Posterior vena cava (tissue), 2 donors: ENCODE measurements at places on chromosomes 16 and 17. TPM values are rescaled to one million over a fixed set of nuclear protein-coding genes. Genes with fewer than 3 reads are reported as not detected.
A peak's percentile ranks its signal among the peaks of the same experiment; 100 is the strongest.

- no peak for DNase-seq
These were observed 43.3 kb downstream of the BCAS3 start for GRCh38 chr17:60720763-60721531.

FBXL16 gene
- total RNA-seq = not detected

DNA sequence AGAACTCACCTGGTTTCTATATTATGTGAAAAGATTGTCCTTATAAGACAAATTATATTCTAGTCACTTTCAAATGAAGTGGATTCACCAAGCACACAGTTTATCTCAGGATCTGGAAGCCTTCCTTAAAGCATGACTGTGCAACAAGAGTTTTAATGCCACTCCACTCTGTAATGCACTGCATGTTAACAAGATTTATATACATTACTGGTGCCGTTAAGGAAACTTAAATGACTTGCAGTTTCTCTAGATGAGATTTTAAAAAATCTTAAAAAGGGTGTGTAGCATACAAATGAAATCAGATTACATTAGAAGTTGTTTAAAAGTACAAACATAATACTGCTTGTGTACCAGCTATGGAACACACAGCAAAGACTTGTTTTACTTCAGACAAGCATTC is 150.8 kb downstream of the SNX11 start:
- DNase-seq = no peak

GPR179 gene
- total RNA-seq = not detected

- DNase-seq = no peak
These were observed 110.4 kb downstream of the MSI2 start for GRCh38 chr17:57366558-57367351.

DNA sequence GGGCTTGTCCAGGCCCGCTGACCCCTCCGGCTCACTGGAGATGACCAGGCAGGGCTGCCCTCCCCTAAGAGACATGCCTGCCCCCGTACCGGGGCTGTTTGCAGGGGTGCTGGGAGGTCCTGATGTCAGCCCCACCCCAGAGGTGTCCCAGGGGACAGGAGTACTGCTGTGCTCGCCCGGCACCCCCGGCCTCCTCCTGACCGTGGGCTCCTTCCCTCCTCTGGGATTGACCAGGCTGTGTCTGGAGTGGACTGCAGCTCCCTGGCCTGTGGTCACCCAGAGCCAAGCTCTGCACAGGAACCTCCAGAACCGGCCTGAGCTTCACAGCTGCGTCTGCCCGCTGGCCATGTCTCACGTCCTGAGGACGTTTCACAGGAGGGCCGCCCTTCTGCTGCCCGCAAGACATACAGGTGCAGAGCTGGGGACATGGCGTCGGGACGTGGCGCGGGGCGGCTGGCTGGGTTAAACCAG is 53.2 kb downstream of the LMF1 start:
- DNase-seq = peak; percentile 71

- DNase-seq = no peak
These were observed 29.3 kb downstream of the PRSS54 start for GRCh38 chr16:58265480-58266052.

DNA sequence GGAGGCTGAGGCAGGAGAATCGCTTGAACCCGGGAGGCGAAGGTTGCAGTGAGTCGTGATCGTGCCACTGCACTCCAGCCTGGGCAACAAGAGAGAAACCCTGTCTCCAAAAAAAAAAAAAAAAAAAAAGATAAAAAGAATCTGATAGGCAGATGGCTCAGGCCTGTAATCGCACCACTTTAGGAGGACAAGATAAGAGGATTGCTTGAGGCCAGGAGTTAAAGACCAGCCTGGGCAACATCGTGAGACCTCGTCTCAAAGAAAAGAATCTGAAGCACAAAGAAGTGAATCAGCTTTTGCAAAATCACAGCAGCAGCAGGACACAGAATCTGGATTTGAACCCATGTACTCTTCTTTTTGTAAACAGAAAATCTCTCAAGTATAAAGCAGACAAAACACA is 7.6 kb downstream of the NOB1 start:
- DNase-seq = no peak

CHST6 gene
- 0.86 TPM for total RNA-seq

KRTAP9-1 gene
- total RNA-seq = not detected

DNA sequence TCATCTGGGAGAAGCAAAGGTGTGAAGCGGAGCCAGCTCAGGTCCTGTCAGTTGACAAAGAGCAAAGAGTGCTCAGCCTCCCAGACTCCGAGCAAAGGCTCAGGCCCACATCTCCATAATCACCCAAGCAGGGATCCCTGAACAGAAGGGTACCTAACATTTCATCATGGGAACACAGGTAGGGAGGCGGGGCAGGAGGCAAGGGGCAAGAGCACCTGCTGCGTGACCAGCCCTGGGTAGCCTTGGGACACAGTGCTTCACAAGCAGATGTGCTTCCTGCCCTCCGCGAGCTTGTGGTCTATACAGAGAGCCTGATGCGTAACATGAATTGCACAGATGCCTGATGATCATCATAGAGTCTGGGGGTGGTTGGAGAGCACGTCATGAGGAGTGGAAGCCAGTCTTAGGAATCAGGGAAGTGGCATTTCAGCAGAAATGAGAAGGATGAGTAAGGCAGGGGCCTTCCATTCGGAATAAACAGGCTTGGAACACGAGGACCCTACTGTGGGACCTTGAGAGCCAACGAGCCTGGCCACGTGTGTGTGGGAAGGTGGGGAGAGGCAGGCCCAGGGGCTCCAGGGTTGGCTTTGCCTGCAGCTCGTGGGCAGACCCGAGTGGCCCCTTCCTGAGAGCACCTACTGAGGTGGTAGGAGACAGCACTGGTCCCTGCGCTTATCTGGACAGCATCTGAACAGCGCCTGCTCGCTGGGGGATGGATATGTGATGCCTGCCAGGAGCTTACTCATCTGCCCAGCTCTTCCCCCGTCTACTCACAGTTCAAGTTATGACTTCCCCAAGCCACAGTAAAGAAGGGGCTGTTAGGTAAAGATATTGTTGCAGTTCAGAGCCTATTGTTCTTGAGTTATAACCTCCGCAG is 125.8 kb downstream of the CCDC182 start:
- peak; percentile 53 for DNase-seq

GRCh38 chr17:47719411-47720152 is 13.5 kb upstream of the TBX21 start:
- DNase-seq = no peak

DNA sequence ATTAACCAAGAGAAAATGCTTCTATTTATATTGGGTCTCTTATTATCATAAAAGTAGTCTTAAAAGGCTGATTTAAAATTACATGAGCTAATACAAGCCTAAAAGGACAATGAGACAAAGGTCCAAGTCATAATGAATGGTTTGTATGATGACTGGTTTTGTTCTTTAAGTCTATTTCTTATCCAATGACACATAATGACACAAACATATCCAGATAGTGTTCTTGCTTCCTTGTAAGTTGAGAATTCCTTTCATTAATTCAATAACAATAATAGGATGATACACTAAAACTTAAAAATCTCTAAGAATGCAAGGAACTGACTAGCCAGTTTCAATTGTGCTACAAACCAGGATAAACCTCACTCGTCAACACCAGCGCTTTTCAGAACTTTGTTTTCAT is 244.1 kb downstream of the CEP112 start:
- DNase-seq = no peak

OR2C1 gene
- total RNA-seq = not detected

- DNase-seq = no peak
These were observed 11.5 kb downstream of the RPGRIP1L start for GRCh38 chr16:53692146-53692545.

DNA sequence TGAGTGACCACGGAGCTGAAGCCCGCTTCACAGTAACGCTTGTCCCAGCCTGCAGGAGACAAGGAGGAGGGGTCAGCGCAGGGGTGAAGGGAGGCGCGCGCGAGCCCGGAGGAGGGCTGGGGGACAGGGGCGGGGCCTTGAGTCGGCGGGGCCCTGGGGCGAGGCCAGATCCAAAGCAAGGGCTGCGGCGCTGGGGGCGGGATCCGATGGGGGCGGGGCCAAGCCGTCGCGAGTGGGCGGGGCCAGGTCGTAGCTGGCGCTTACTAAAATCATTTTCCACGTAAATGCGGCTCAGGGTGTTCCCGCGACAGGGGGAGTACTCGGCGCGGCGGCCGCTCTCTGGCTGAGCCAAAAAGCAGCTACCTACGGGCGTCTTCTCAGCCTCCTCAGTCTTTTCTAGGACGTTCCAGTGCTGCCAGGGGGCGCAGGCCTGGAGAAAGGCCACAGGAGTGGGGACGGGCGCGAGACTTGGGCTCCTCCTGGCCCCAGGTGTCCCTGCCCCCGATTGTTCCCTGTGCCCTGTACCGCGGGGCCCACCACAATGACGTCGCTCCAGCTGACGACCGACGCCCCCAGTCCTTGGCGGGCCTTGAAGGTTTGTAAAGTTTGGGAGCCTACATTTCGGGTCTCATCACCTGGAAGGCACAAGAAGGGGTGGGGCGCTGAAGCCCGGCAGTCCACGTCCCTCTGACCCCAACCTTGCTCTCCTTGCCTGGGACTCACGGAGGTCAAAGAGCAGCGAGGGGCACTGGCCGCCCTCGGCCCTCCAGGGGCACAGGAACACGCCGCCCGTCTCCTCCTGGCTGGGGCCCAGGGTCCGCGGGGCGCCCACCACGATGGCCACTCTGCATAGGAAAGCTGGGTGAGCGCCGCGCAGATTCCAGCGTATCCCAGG is 3.9 kb downstream of the ITGA2B start:
- DNase-seq = peak; percentile 91

- no peak for DNase-seq
These were observed 13.4 kb downstream of the USP43 start for GRCh38 chr17:9658593-9659211.

DNA sequence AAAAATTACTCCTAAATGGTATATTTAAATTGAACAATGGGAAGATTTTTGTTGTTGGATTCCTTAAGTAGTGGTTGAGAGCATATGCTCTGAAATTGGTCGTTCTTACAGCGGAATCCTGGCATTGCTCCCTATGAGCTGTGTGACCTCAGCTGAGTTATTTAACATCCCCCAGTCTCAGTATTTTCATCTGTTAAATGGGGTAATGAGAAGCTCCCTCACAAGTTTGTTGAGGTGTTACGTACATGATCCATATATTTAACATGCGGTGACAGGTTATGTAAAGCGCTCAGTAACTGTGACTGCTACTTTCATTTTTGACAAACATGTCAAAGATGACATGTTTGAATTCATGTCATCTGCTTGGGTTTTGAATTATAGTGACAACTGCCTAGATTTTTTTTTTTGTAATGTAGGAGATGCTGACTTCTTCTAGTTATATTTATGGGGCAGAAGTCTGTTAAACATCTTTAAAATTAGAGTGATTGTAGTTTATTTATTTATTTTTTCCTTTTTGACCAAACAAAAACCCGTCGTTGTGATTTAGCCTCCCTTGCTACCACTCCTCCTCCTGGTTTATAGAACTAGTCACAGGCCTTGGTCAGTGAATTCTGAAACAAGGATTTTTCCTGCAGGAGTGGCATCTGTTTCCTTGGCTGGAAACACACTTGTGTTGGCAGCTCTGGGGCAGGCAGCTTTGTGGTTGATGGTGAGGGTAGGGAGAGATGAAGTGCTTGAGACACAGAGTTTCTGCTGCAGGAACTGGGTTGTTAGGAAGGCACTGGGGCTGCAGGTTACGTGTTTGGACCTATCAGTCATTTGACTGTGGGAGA is 268.8 kb downstream of the SNX29 start:
- no peak for DNase-seq

- peak; percentile 76 for DNase-seq
These were observed 9.9 kb downstream of the COL1A1 start for GRCh38 chr17:50191359-50192143.

GRCh38 chr16:52546291-52547003 is 496 bp downstream of the TOX3 start:
- no peak for DNase-seq

- no peak for DNase-seq
These were observed 10.4 kb upstream of the FAM20A start for GRCh38 chr17:68611353-68612208.

DNA sequence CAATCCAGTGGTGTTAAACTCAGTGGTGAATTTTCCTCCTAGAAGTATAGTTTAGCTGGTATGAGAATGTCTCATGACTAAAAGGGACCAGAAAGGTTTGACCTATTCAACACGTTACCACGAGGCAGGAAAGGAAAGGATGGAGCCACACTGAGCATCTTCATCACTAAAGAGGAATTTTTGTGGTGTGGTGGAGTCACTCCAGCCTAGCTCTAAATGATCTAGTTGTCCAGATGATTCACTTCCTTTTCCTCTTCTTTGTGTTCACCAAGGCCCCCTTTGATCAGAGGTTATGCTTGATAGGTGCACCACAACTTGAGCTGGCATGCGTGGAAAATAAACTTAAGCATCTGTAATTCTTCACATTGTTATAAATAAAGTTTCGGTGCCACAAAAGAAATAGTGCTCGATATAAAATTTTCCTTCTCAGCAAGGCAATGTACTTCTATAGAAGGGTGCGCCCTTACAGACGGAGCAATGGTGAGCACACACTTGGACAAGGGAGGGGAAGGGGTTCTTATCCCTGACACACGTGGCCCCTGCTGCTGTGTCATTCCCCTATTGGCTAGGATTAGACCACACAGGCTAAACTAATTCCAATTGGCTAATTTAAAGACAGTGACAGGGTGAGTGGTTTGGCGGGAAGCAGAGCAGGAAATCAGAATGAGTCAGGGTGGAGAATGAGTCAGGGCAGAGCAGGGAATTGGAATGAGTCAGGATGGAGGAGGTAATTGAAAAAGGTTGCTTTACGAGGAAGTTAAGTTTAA is 254.6 kb downstream of the HS3ST3A1 start:
- no peak for DNase-seq

- DNase-seq = no peak
These were observed 5.7 kb downstream of the KCNJ16 start for GRCh38 chr17:70080541-70081347.

GRCh38 chr17:45334231-45334630 is 17.4 kb upstream of the MAP3K14 start:
- peak; percentile 45 for DNase-seq

- DNase-seq = no peak
These were observed 12.6 kb upstream of the ARHGAP17 start for GRCh38 chr16:25027781-25028180.
